Right renal pelvis (tissue), 4 donors: ENCODE measurements at places on chromosomes 2 and 18. TPM values are rescaled to one million over a fixed set of nuclear protein-coding genes. Genes with fewer than 3 reads are reported as not detected.

Gene HOXD11
- polyA plus RNA-seq = 57.6 TPM

Gene FEV
- 0.08 TPM for polyA plus RNA-seq

GRCh38 chr2:190360965-190361364 lies 17.6 kb downstream of the INPP1 start:
- DNase-seq = no peak

- DNase-seq = no peak
These were observed 83.5 kb upstream of the DTNA start for GRCh38 chr18:34626404-34627136.

DNA sequence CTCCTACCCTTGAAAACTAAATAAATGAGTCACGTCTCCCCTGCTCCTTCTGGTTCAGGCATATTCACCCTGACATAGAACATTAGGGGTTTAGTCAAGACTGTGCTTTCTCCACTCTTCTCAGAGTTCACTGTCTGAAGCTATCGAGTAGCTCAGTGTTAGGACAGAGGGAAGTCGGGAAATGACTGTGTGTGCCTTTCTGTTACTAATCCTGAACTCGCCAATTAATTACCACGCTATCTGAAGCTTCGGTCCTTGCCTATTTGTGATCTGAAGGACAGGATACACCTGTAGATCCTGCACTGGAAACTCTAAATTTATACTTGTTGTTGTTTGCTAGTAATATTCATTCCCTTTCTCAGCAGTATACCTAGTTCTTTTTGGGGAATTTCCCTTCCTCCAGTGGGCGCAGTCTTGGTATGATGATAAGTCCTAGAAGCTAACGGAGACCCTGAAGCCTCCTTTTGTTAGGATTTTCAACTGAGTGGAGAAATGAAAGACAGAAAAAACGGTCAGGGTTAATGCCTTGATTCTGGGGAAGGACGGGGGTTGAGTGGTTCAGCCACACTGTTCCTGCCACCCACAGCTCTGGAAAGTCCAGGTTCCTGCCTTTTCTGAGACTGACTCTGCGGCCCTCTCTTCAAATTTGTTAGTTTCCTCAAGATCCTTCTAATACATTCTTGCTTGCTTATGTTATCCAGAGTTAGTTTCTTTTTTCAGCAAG lies 218.0 kb downstream of the DLGAP1 start:
- no peak for DNase-seq
